ENCODE measurements at places on chromosomes 13 and 19. TPM values are rescaled to one million over a fixed set of nuclear protein-coding genes. Genes with fewer than 3 reads are reported as not detected.

Gene ZNF677
- total RNA-seq = 14.0 TPM

DNA sequence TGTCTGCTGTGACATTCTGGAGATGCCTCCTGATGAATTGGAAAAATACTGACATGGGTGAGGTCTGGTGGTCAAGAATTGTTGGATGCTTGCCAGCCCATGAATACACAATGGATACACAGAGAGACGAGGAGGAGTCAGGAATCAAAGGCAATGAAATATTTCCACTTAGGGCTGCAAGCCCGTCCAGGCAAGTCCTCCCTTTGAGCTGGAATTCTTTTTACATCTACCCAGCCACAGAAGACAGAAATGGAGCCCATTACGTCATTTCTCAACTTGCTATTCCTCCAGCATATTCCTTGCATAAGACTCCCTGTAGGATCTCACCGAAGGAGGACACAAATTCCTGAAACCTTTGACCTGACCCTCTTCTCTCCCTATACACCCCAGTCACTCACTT, 15.7 kb upstream of the IGFL4 start:
- DNase-seq = peak; percentile 96

- peak; percentile 81 for DNase-seq
Observed at GRCh38 chr13:110109910-110110309, 197.0 kb downstream of the COL4A1 start.

DNA sequence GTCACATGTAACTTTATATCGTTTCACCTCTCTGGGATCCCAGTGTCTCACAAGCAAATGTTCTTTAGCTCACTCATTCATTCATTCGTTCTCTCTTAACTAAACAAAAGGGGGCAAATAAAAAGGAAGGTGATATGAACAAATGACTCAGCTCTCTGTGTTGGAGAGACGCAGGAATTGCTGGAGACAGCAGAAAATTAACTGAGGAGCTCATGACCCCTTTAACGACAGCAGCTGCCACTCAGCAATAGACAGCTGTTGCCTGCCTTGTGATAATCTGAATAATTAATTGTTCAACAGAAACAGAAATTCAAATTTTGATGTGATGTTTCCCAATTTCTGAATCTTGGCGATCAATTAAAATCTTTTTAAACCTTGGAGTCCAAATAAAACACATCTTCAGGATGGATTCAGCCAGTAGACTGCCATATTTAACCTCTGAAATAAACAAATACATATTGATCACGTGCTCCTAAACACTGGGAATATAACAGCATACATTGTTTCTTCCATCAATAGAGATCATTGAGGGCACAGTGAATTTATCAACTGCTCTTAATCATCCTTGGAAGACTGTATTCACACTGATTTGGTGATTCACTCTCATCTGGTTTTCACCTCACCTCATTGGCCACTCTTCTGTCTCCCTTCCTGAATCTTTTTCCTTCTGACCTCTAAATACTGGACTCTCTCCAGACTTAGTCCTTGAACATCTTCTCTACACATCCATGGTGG, 63.3 kb downstream of the MBNL2 start:
- DNase-seq = no peak

Gene AMER2
- not detected for total RNA-seq

Gene CCL25
- not detected for total RNA-seq

Gene SHANK1
- 0.13 TPM for total RNA-seq

Gene FCHO1
- 1.0 TPM for total RNA-seq

DNA sequence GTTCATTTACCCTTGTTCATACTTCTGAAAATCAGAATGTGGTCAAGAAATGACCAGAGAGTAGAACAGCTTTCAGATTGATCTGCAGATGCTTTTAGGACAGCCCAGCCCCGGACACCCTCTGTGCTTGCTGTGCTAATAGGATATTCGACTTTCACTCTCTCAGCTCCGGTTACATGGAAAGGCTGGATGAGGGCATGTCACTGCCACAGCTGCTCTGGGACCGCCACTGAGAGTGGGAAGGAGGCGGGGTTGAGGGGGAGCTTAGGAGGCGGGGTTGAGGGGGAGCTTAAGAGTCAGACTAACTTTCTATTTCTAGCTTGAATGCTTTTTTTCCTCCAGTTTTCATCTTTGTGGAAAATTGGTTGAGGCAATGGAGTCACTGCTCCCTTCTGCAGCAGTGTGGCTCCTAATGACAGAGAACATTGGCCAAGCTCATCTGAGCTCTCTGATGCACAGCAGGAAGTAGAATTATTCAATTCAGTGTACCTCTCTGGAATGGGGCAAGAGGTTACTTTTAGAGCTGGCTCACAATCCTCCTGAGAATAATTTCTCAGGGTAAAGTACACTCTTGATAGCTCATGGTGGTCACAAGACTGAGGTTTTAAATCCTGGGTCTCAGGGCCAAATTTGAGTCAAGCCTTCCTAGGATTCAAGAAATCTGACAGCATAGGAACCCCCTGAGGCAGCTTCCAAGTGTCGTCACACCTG, 74.6 kb upstream of the NPAS1 start:
- no peak for DNase-seq

GRCh38 chr13:78777976-78778375, 119.0 kb upstream of the OBI1 start:
- DNase-seq = no peak

Measured in mammary epithelial cell (primary cell).